Stimulated activated CD8-positive, alpha-beta memory T cell treated with anti-CD3 and anti-CD28 coated beads, Interleukin-2, amount 100 ng/mL, for 48 hours (primary cell): ENCODE measurements at places on chromosomes 11 and 22.

DNA sequence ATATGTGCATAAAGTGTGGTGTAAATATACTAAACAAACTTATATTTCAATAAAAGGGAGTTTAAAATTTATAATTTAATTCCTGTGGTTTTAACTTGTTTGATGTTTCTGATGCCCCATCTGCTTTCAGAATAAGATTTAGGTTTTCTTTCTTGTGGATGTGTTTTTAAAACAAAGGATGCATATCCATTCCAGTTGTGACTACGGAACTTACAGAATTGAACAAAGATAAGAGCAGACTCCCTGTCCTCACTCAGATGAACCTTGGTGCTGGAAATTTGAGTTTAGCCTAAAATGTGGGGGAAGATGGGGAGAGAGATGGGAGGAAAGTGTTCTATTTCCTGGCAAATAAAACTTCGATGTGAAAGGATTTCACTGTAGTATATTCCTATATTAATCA, 2.5 kb downstream of the FJX1 start:
- no peak for DNase-seq

DNA sequence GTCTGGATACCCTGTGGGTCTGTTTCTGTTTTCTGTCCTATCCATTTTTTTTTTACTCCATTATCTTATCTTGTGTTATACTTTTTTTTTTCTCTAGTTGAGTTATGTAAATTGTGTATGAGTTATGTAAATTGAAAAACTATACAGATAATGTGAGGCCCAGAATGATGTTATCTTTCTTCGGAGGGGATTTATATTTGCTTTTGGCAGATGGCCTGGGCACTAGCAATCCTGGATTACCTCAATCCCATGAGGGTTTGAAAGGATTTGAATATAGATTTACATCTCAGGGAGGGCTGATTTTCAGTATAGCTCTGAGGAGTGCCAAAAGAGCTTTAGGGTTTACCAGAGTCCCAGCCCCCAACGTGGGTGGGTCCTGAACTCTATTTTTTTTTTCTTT, 71.0 kb downstream of the CSTPP1 start:
- DNase-seq, result no peak

DNA sequence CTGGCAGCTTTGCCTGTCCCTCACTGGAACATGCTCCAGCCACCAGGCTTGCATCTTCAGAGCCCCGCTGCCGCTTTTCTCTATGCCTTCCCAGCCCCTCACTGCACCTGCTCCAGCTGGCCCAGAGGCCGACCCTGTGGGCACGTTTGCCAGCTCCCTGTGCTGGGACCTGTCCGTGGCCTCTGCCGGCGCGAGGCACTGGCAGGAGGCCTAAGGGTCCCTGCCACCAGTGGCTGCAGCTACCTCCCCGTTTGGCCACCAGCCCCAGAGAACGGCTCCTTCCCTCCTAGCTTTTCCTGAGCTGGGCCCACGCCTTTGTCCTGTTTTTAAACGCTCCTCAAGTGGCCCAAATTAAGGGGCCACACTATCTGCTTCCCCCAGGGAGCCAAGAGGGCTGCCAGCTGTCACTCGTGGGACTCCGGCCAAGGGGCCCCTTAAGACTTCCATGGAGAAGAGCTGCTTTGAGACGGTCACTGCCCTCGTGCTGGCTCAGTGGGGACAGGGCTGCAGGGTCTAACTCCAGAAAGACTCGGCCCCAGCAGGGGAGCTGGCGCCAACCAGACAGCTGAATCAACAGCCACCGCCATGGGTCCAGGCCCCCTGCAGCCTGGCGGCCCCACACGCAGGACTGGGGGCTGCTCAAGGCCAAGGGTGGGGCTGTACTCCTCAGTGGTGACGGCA, 24.6 kb upstream of the WNT7B start:
- DNase-seq, result no peak

DNA sequence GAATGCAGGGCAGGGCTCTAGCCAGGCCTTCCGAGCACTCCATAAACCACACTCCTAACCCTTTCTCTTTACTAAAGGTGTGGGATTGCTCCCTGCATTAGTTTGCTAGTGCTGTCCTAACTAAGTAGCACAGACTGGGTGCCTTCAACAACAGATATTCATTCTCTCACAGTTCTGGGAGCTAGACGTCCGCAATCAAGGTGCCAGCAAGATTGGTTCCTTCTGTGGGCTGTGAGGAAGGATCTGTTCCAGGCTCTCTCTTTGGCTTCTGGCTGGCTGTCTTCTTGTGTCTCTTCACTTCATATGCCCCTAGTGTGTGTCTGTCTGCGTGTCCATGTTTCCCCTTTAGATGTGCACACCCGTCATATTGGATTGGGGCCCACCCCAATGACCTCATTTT, 59.8 kb downstream of the GALNT18 start:
- DNase-seq, result no peak
